ENCODE measurements at places on chromosomes 12 and 14.

DNA sequence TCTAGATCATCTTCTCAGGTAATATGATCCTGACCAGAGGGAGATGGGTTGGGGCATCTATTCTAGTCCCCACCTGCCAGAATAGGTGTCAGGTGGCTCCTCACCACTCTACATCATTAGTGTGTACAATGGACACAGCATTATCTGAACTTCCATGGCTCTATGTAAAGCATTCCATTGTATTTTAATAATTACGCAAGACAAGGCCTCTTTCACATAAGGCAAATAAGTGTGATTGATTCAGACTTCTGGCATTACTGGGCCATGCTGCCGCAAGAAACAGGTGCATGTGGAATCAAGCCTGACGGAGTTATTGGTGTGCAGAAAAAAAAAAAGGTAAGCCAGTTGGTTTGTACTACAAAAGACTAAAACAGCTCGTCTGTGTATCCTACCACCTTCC, 3.1 kb upstream of the DDHD1 start:
- DNase-seq = no peak

GRCh38 chr14:21537090-21537424, 10.9 kb upstream of the SALL2 start:
- DNase-seq = no peak

DNA sequence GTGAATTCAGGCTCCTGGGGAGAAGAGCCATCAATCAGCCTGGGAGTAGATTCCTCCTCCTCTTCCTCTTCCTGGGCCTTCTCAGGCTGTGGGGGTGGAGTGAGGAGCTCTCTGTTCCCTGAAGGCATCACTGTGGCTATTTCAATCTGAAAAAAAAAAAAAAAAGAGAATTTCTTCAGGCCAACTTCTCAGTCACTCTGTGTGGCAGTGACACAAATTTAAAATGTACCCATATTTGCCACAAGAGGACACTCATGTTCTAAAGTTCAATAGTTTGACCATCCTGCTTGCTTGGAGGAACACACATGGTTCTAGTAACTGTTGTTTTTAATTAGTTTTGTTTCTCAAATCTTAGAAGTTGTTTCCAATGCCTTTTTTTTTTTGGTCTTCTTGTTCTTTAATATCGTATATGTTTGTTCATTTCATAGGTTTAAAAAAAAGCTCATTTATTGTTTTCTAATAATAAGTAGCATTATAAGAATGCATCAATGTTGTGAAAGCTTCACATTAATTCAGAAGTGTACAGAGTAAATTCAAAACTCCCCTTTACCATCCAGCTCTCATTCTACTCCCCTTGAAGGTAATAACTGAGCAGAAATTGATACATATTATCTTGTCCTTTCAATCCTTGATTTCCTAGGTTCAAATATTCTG, 23.3 kb upstream of the CCER1 start:
- no peak for DNase-seq

DNA sequence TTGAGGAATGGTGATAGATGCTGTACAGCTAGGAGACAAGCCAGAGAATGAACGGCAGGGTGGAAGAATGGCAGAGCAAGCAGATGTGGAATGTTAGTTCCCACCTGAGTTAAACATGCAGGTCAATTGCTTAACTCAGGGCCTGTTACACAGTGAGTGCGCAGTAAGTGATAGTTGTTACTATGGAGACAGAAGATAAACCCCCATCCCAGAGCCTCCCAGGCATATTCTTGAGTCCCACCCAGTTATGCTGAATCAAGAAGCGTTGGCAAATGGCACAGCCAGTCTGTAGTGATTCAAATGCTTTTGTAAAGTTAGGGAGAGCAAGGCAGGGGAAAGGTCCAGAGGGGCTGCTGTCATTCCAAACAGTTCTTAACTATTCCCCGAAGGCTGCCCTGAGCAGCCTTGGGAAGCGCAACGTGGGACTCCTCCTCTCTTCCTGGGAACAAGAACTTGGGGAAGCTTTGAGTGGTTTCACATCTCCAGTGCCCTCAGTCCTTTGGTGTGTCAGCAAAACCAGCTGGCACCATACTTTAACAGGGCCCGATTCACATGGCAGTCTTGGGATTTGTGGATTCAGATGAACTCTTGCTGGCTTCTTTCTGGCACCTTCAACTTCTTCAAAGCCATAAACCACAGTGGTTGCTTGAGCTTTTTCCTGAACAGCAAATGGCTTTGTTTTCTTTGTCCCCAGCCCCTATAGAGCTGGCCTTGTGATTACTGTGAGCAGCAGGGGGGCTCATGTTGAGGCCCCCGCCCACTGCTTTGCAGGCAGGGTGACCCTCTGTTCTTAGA, 66.4 kb downstream of the PPM1A start:
- DNase-seq = no peak

DNA sequence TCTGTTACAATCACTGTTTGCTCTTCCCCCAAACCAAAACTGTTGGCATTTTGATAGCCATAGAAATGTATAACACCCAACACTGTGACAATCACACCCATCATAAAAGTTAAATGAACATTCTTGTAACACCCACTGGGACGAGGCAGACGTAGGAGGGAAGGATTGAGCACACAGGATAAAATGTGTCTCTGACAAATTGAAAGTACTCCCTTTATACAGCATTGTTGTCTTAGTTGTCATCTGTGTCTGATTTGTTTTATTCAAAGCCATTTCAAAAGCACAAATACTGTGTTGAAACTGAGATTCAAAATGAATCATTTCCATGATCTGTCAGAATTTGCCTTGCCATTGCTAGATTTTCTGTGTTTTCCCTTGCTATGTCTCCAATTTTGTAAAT, 436.3 kb downstream of the TMTC2 start:
- no peak for DNase-seq
